Mesenteric fat pad (tissue), 1 donor: ENCODE measurements at places on chromosomes 3 and 15. TPM values are rescaled to one million over a fixed set of nuclear protein-coding genes. Genes with fewer than 3 reads are reported as not detected.

TMEM40 gene
- total RNA-seq: not detected

NOX5 gene
- total RNA-seq: 0.19 TPM

GABRR3 gene
- not detected for total RNA-seq

SRGAP3 gene
- 2.7 TPM for total RNA-seq

LRRN1 gene
- 0.42 TPM for total RNA-seq

HCN4 gene
- total RNA-seq: not detected

OR5K2 gene
- not detected for total RNA-seq

CPLX3 gene
- not detected for total RNA-seq

CEMIP gene
- total RNA-seq: 5.9 TPM

LOXL1 gene
- 14.0 TPM for total RNA-seq

COL6A5 gene
- total RNA-seq: not detected

FBXO40 gene
- total RNA-seq: 0.13 TPM

STRA6 gene
- not detected for total RNA-seq

PLA2G4D gene
- not detected for total RNA-seq

IMPG2 gene
- total RNA-seq: 0.13 TPM

HLTF gene
- total RNA-seq: 20.2 TPM

BRK1 gene
- total RNA-seq: 111 TPM

ZDHHC23 gene
- total RNA-seq: 3.7 TPM

ALDH1A3 gene
- total RNA-seq: 194 TPM

AMT gene
- 1.2 TPM for total RNA-seq

RSRC1 gene
- 28.8 TPM for total RNA-seq

RHCG gene
- 5.7 TPM for total RNA-seq

SAXO2 gene
- 4.0 TPM for total RNA-seq

CLDN16 gene
- total RNA-seq: not detected

ALPK3 gene
- 2.7 TPM for total RNA-seq

FOXB1 gene
- total RNA-seq: not detected

LSAMP gene
- total RNA-seq: 1.7 TPM

MAP1A gene
- total RNA-seq: 13.8 TPM

SLC51B gene
- total RNA-seq: not detected

ARPC4 gene
- 151 TPM for total RNA-seq

SERPINI2 gene
- total RNA-seq: not detected

NEIL1 gene
- 17.9 TPM for total RNA-seq

DPPA4 gene
- total RNA-seq: not detected

CYP1A1 gene
- 65.0 TPM for total RNA-seq

ZIC1 gene
- total RNA-seq: not detected

PAK6 gene
- total RNA-seq: 0.26 TPM

CCR5 gene
- 1.7 TPM for total RNA-seq

ZMYND10 gene
- total RNA-seq: 0.71 TPM

CCDC39 gene
- 0.64 TPM for total RNA-seq

SLC2A2 gene
- 0.26 TPM for total RNA-seq

CYP1A2 gene
- not detected for total RNA-seq

AMIGO3 gene
- total RNA-seq: not detected

CALML4 gene
- 7.2 TPM for total RNA-seq

COL8A1 gene
- total RNA-seq: 18.5 TPM
